ENCODE measurements at places on chromosomes 2 and 18. TPM values are rescaled to one million over a fixed set of nuclear protein-coding genes. Genes with fewer than 3 reads are reported as not detected.

The NEU4 gene
- total RNA-seq: not detected

The NETO1 gene
- total RNA-seq: 0.73 TPM

The IL1RN gene
- 29.3 TPM for total RNA-seq

The KCNF1 gene
- total RNA-seq: not detected

The SNTG2 gene
- total RNA-seq: 6.2 TPM

The UGT1A5 gene
- total RNA-seq: not detected

The TBR1 gene
- not detected for total RNA-seq

The KCNJ3 gene
- total RNA-seq: not detected

- DNase-seq: no peak
Measured at GRCh38 chr18:3425030-3425429, 24.9 kb upstream of the TGIF1 start.

- DNase-seq: peak; percentile 64
Measured at GRCh38 chr18:2654928-2655177, 673 bp upstream of the SMCHD1 start.

DNA sequence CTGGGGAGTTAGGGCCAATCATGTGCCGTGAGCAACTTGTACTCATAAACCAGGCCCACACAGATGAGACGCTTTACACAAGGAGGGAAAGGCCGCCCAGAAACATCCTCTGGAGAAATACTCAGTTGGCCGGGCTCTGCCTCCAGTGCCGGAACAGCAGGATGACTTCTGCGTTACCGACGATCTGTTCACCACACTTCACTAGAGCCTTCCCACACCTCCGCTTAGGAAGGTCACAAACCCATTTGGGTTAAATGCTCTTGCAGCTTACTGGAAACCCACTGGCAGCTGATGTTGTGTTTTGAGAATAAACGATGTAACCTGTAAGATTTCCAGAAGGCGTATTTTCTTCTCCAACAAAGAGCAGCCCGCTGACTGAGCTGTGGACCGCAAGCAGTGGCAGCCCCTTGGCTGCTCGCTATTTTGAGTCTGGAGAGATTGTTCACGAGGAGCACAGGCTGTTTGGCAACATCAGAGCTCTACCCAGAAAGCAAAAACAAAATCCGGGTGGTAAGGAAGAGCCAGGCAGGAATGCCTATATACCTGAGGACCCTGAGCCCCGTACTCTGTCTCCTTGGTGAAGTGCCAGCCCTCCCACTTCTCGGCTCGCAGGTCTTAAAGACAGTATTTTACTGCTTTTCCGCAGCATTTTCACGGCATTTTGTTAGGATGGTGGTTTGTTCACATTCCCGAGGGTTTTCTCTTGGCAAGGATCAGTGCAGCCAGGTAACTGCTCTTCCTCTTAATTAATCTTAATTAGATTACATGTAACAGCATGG lies 44.0 kb downstream of the COLEC12 start:
- DNase-seq: no peak

DNA sequence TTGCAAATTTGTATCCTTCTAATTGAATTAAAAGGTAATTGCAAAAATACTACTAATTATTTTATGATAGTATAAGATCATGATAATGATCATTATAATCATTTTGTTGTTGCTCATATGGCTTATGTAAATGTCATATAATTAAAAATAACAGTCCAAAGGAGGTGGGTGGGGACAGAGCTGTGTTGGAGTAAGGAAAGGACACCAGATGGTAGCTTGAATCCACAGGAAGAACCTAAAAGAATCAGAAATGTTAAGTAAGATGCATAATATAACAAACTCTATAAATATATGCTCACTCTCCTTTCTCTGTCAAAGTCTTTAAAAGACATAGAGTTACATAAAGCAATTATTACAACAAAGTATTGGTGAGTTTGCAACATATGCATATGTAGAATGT lies 650.7 kb upstream of the HS6ST1 start:
- no peak for DNase-seq

- no peak for DNase-seq
Measured at GRCh38 chr18:79635427-79635726, 44.2 kb upstream of the CTDP1 start.

- no peak for DNase-seq
Measured at GRCh38 chr18:22172120-22172582, 2.8 kb downstream of the GATA6 start.

- peak; percentile 36 for DNase-seq
Measured at GRCh38 chr2:175880-176820, 87.7 kb downstream of the SH3YL1 start.

- DNase-seq: no peak
Measured at GRCh38 chr2:62578803-62579640, 73.0 kb upstream of the TMEM17 start.

DNA sequence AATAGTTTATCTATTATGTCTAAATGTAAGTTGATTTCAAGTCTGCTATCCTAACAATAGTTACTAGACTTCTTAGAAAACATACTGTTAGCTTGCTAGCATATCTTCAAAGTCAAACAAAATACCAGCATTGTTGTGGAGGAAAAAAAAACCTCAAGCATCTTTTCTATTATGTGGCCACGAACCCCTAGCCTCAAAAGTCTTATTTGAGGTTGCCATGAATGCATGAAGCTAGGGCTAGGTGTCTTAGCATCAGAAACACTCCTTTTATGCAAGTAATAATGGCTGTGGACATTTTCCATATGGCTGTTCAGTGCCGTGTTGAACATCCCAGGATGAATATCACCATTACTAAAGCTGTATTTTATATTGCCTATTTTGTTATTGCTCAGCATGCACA lies 86.6 kb upstream of the OTX1 start:
- DNase-seq: no peak

- no peak for DNase-seq
Measured at GRCh38 chr2:239303711-239304532, 96.9 kb downstream of the HDAC4 start.

DNA sequence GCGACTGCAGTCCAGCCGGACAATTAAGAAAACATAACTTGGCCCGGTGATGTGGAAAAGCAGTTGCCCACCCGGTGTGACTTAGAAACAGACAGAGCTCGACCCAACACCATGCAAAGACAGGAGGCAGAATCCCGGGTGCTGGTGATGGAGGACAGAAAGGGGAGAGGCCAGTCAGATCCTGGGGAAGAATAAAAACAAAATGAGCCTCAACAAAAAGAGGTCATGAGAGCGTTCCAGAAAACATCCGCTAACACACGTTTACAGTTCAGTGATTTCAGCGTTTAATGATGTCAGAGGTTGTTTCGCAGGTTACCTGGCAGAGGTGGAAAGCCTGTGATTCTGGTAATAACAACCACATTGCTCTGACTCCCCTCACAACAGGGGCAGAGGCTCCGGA lies 111.9 kb downstream of the OSR1 start:
- no peak for DNase-seq

DNA sequence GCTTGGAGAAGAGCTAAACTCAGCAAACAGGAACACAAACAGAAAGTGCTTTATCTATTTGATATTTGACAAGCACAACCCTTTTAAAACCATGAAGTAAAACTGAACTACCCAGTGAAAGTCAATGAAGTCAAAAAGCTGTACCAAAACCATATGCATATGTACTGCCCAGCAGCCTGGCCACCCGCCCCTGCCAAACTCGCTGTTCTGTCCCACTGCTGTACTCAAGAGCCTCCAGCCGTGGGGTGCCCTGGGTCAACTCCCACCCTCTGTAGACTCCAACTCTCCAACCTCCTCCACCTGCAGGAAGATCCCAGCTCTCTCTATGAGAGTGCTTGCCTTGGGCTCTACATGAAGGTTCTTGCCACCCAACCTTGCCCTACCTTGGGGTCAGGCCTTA lies 268.2 kb downstream of the AGPS start:
- no peak for DNase-seq
